ENCODE measurements at places on chromosomes 4 and X.

DNA sequence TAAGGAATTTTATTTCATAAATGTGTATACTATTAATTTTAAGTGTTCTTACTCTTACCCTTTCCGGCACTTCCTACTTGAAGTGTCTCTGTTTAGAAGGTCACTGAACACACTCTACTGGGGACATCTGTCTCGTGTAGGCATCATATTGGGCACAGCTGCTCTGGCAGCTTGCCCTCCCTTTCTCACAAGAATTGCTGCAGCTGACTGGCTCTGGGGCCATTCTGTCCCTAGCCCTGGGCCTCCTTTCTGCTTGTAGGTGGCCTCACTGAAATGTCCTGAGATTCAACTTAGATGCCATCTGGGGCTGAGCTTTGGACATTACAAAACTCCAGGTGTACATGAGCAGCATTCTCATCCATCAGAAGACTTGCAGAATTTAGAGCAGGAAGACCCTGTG is 49.6 kb downstream of the SMAD1 start:
- no peak for DNase-seq

DNA sequence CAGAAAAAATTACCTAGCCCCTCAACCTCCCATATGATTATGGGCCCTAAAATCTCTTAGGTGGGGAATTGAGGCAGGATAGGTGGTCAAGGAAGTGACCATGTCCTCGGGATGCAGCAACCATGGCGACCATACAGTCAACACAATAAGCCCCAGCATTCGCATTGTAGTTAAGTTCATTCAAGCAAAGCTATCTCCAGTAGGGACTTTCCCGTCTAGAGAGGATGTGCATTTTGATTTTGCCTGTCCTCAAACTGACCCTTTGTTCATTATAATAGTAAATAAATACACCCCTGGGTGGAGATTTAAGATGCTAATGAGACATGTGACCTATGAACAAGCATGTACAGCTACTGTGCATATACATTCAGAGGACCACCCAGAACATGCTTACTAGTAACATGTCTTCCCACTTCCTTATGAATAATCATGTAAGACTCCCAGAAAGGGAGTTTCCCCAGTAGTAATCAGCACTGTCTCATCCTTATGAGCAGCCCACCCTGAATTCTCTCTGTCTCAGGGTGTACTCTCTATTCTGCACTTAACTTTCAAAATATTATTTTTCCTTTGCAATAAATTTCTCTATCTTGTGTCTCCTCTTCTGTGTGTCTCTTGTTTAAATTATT is 74.3 kb downstream of the NUDT11 start:
- no peak for DNase-seq

- DNase-seq: no peak
Measured at GRCh38 chrX:106780264-106780663, 22.2 kb upstream of the TBC1D8B start.

- DNase-seq: peak; percentile 87
Measured at GRCh38 chr4:15776871-15777648, 1.1 kb upstream of the CD38 start.

DNA sequence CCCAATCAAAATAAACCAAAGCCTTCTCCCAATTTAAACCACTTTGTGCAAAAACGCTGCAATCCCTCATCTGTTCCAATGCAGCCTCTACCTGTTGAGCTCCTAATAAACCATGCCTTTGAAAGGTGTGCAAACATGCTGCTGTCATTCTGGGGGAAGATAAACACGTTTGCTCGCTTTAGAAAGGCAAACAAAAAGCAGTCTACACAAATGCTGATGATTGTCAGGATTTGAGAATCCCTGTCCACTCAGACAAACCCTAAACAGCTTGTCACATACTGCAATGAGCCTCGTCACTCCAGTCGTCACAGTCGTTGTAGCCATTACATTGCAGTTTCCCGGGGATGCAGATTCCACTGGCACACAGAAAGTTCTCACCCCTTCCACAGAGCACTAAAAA is 145.2 kb downstream of the CORIN start:
- DNase-seq: no peak

DNA sequence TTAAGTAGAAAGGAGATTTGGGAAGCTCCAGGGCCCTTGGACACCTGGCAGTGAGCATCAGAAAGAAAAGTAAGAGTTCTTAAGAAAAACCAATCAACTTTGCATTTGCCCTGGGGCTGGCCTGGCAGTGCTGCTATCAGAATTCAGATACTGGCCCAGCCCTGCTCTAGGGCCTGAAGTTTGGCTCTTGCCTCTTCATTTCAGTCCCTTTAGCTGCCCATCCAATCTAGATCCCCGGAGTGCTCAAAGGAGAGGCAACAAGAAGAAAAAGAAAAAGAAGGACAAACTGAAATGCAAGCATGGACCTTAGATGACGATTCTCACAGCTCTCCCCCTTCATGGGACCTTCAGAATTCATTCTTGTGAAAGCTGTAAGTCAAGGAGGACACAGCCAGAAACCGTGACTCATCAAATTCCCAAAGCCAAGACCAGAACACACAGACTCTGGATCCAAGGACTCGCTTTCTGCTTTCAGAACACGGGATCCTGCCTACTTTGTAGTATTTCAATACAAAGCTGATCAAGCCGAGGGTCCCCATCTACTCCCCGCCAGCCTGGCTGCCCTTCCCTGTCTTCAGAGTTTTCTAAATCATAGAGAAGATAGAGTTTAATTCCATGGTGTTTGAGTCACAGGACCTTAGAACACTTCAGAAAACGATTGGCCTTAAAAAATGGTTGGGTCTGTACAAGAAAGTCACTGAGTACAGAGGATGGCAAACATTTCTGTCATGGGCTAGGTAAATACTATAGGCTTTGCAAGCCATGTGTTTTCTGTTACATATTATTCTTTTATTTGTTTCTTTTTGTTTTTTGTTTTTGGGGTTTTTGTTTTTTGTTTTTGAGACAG is 103.7 kb downstream of the RBM47 start:
- no peak for DNase-seq

DNA sequence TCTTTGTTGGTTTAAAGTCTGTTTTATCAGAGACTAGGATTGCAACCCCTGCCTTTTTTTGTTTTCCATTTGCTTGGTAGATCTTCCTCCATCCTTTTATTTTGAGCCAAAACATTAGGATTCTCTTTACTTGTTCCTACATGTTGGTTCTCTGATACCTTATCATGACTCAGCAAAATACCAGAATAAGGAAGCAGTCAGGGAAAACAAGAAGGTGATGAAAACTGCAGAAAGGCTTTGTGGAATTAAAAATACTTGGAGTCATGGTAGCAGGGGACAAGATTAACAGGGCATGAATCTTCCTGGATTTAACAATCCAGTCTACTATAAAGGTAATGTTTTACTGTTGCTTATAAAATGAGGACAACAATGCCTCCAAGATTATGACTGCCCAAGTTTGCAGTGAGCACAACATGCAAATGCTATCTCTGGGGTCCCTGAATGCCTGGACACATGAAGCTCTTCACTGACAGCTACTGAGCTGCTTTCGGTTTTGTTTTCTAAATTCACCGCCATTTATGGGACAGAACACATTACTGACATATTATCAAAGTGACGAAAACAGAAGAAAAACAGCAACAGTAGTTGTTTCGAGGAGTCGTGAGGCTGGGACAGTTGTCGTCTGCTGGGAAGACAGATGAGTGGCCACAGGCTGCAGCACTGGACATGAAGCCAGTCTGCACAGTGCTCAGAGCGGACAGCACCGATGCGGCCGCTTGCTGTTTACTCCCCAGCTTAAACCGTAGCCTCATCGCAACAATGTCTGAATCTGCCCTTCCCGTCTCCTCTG is 174.5 kb upstream of the DKK2 start:
- no peak for DNase-seq

GRCh38 chr4:137572163-137572562 is 39.9 kb upstream of the PCDH18 start:
- no peak for DNase-seq

DNA sequence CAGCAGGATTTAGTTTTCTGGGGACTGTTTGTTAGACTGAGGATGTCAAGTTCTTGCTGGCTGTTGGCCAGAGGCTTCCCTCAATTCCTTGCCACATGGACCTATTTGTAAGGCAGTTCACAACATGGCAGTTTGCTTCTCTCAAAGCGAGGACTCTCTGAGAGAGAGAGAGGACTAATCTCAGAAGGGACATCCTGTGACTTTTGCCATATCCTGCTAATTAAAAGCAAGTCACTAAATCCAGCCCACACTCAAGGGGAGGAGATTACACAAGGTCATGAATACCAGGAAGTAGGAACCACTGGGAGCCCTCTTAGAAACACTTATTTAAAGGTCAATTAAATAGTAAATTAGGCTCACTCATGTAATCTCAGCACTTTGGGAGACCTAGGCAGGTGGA is 38.2 kb downstream of the PPP1R2C start:
- DNase-seq: peak; percentile 10

GRCh38 chr4:83734576-83734975 is 198.7 kb downstream of the GPAT3 start:
- no peak for DNase-seq

DNA sequence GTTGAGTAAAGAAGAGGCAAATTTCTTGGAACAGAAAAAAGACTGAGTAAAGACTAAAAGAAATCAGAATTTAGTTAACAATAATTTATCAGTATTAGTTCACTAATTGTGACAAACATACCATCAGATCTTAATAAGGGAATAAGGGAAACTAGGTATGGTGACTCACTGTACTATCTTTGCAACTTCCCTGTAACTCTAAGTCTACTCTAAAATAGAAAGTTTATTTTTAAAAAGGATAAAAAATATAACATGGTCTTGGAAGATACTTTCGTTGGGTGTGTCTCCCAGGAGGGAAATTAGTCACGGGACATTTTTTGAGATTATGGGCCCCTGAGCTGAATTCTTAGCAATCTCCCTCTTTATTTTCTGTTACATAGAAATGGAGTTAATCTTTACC is 97.3 kb downstream of the EMCN start:
- no peak for DNase-seq

GRCh38 chr4:81586706-81587105 is 115.0 kb upstream of the RASGEF1B start:
- no peak for DNase-seq

GRCh38 chrX:110408949-110409588 is 50.4 kb downstream of the RTL9 start:
- no peak for DNase-seq

DNA sequence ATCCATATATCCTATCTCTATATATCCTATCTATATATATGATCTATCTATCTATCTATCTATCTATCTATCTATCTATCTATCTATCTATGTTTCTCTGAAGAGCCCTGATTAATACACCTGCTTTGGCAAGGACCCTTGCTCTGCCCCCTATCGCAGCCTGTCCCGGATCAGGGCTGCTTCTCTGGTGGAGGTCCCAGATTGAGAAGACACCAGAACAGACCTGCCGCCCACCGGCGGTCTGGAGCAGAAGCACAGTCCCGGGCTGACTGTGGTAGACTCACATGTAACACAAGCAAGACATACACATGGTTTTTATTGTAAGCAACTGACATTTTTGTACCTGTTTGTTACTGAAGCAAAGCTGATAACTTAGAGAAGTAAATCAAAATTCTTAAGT is 52.8 kb downstream of the ING2 start:
- DNase-seq: no peak

- no peak for DNase-seq
Measured at GRCh38 chr4:182840108-182840507, 77.1 kb downstream of the DCTD start.

DNA sequence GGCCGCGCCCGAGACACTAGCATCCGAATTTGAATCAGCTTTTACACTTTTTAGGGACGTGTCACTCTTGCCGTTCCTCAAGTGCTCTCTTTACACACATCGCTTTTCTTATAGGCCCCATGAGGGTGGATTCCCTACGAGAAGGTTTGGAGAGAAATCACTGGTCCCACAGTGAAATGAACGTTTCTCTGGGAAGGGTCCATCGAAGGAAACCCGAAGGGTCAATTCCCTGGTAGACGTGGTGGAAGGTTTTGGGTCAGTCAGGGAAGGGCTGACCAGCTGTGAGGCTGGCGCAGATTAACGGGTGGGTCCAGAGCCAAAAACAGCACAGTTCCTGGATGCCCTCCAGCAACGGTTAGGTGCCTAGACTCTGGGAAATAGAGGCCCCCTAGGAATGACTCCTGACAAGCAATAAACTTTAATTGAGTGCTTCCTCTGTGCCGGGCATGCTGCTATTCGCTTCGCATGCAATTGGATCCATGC is 35.9 kb downstream of the ETDC start:
- DNase-seq: no peak

- DNase-seq: no peak
Measured at GRCh38 chr4:121551881-121552280, 144.9 kb downstream of the ANXA5 start.

- no peak for DNase-seq
Measured at GRCh38 chr4:1575418-1576303, 108.5 kb downstream of the FAM53A start.

- no peak for DNase-seq
Measured at GRCh38 chr4:6955261-6955911, 45.8 kb downstream of the TBC1D14 start.

DNA sequence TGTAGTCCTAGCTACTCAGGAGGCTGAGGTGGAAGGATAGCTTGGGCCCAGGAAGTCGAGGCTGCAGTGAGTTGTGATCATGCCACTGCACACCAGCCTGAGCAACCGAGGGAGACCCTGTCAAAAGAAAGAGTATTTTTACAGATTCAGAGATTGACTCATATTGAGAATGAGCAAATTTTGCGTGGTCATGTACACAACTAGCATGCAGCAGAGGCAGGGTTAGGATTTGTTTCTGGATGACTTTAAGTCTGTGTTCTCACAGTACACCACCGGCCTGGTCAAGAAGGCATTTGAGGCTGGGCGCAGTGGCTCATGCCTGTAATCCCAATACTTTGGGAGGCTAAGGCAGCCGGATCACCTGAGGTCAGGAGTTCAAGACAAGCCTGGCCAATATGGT is 44.8 kb upstream of the CBR4 start:
- no peak for DNase-seq

DNA sequence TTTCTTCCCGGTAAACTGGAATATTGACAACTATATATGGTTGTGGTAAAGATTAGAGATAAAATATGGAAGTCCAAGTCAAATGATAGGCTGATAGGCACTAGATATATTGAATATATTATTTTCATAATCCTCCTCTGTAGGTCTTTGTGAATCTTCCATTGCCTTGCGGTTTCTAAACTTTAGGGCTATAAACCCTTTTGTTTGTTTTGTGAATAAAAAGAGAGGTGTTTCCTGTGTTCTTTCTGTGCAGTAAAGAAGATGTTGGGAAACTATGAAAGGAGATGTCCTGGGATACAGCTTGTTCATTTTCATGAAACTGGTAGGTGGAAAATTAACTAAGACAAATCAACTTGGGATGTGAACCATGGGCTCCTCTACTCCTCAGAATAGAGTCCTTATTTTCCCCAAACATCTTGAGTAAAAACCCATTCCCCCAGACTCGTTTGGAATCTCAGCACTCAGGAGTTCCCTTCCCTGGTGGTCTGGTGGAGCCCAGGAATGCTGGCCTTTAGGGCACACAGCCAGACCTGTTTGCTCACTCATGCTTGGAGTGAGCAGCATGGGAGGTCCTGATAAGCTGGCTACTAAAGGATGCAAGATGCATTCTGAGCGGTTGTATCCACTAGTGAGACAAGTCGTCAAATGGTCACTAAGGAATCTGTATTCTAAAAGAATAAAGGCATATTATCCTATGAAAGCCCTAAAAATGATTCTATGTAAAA is 22.2 kb downstream of the PRDM8 start:
- no peak for DNase-seq

- DNase-seq: no peak
Measured at GRCh38 chr4:7017446-7018048, 25.6 kb upstream of the TADA2B start.
